NCI-H510A treated with DMSO at 0.1 percent for 48 hours (cell line): ENCODE measurements at places on chromosomes 11 and 22.

GRCh38 chr11:5243816-5244180 is 5.9 kb downstream of the HBG1 start:
- no peak for DNase-seq

- no peak for DNase-seq
Measured at GRCh38 chr11:13434247-13435205, 28.5 kb downstream of the BTBD10 start.

- no peak for DNase-seq
Measured at GRCh38 chr11:36164506-36165250, 124.5 kb downstream of the COMMD9 start.

DNA sequence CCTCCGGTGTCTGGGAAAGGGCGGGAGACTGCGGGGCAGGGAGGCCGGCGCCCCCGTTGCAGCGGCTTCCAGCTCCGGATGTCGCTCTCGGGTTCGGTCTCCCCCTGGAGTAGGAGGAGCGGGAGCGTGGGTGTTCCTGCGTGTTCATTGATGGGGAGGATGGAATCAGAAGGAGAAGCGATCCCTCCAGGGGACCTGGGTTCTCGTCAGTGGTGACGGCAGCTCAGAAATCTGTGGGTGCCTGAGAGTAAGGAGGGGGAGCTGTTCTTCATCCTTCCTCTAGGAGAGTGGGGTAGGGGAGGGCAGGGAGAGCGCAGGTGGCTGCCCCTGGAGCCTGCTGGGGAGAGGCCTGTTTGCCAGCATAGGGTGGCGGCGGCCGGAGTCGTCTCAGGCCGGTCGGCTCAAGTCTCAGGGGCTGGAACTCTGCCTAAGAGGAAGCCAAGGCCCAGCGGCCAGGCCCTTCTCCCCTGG is 1.1 kb downstream of the UBASH3B start:
- no peak for DNase-seq

DNA sequence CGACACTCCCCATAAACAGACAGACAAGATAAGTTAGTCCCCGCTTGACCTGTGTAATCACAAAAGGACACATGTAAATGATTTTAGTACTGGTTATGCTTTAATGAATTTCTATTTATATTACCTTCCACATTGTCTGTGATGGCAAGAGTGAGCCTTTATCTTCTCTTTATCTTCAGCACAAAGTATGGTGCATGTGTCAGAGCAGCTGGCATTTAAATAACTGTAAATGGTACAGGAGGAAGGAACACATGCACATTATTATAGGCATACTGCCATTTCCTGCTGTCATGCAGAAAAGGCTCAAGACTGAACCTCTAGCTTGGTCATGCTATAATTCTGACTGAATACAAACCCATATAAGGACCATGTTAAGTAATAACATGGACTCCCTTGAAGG is 1342.7 kb upstream of the TENM4 start:
- no peak for DNase-seq

GRCh38 chr22:49363526-49364230 is 464.0 kb downstream of the BRD1 start:
- DNase-seq: no peak
